Smooth muscle cell of the coronary artery (primary cell): ENCODE measurements at places on chromosomes 2 and 18. TPM values are rescaled to one million over a fixed set of nuclear protein-coding genes. Genes with fewer than 3 reads are reported as not detected.

The TRPM8 gene
- 0.59 TPM in 1 of 2 replicates, not detected in the other for total RNA-seq

The GBX2 gene
- 0.60 TPM in 1 of 2 replicates, not detected in the other for total RNA-seq

The TRABD2A gene
- total RNA-seq: 0.98 and 8.9 TPM in 2 replicates

The TSPYL6 gene
- total RNA-seq: under 0.01 TPM in 1 of 2 replicates, not detected in the other

The TUBA4B gene
- not detected in 2 replicates for total RNA-seq

The NPC1 gene
- total RNA-seq: 30.9 and 86.1 TPM in 2 replicates

The COLEC12 gene
- 49.6 and 58.5 TPM in 2 replicates for total RNA-seq

The AQP12B gene
- total RNA-seq: not detected in 2 replicates

The INHBB gene
- 0.08 and 0.70 TPM in 2 replicates for total RNA-seq

The PLEK gene
- total RNA-seq: 0.08 TPM in 1 of 2 replicates, not detected in the other

The RFTN2 gene
- 5.0 and 9.0 TPM in 2 replicates for total RNA-seq

The DPP4 gene
- total RNA-seq: 42.1 and 649 TPM in 2 replicates

The IL37 gene
- total RNA-seq: not detected in 2 replicates

The NAB1 gene
- total RNA-seq: 31.3 and 39.7 TPM in 2 replicates

The CELF4 gene
- total RNA-seq: not detected in 2 replicates

The CLEC4F gene
- not detected in 2 replicates for total RNA-seq

The SLC9A4 gene
- not detected in 2 replicates for total RNA-seq

The POTEC gene
- total RNA-seq: 0.12 TPM in 1 of 2 replicates, not detected in the other

The SERPINB10 gene
- total RNA-seq: not detected in 2 replicates

The NEB gene
- 0.08 and 0.94 TPM in 2 replicates for total RNA-seq

The UGT1A5 gene
- total RNA-seq: not detected in 2 replicates

The PAIP2B gene
- 0.45 and 0.47 TPM in 2 replicates for total RNA-seq

The SLC16A14 gene
- 0.47 and 3.2 TPM in 2 replicates for total RNA-seq

The RAB27B gene
- 1.3 and 15.4 TPM in 2 replicates for total RNA-seq

The DIS3L2 gene
- 9.6 and 15.3 TPM in 2 replicates for total RNA-seq

The SCN7A gene
- 0.15 TPM in 1 of 2 replicates, not detected in the other for total RNA-seq

The PRKAG3 gene
- total RNA-seq: 4.1 TPM in 1 of 2 replicates, not detected in the other

The TRMT61B gene
- 11.0 and 12.0 TPM in 2 replicates for total RNA-seq

The TLK1 gene
- 9.5 and 9.8 TPM in 2 replicates for total RNA-seq

The TRAPPC12 gene
- 61.0 and 66.6 TPM in 2 replicates for total RNA-seq

The KYNU gene
- under 0.01 and 1.3 TPM in 2 replicates for total RNA-seq

The ARL5A gene
- total RNA-seq: 27.1 and 47.8 TPM in 2 replicates

The DSG4 gene
- total RNA-seq: not detected in 2 replicates
